ENCODE measurements at places on chromosomes 5 and 9.

- DNase-seq = no peak
Observed at GRCh38 chr5:176384366-176384930, 4.0 kb downstream of the NOP16 start.

DNA sequence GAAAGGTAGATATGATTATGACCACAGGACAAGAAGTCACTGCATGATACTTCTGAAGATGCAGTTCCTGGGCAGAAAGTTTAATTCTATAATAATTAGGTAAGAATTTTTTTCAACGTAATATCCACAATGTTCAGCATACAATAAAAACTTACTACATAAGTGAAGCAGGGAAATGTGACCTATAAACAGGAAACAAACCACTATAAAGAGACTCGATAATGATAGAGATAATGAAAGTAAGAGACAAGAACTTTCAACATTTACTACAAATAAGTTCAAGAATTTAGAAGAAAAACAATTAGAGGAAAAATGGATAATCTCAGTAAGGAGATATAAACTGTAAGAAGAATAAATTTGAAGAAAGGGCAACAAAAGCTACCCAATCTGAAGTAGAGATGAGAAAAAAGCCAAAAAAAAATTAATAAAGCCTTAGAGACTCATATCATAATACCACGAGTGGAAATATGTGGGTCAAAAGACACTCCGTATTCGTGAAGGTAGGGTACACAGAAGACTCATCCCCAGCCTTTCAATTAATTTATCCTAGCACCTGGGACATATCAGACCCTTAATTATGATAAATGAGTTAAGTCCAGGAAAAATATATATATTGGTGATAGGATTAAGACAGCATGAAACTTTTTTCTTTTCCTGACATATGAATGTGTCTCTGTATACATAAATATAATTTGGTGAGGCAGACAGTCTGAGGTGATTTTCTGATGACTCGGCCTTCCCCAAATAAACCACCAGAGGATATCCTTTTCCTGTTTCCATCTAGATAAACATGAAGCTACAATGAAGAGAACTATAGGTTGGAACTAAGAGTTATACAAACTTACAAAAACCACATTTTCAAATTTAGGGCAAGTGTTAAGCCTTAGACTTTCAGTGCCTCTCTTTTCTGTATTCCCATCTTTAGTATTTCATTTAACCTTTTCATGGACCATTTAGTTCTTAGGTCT lies 120.4 kb downstream of the RAPGEF6 start:
- no peak for DNase-seq

- DNase-seq = no peak
Observed at GRCh38 chr9:134381671-134382516, 55.6 kb downstream of the RXRA start.

GRCh38 chr9:124257844-124258606 lies at the start of gene NEK6:
TSS of gene NEK6 (plus strand) at chr9:124257949. CDS start at chr9:124301965, 44,016 bp downstream.
- DNase-seq = no peak

DNA sequence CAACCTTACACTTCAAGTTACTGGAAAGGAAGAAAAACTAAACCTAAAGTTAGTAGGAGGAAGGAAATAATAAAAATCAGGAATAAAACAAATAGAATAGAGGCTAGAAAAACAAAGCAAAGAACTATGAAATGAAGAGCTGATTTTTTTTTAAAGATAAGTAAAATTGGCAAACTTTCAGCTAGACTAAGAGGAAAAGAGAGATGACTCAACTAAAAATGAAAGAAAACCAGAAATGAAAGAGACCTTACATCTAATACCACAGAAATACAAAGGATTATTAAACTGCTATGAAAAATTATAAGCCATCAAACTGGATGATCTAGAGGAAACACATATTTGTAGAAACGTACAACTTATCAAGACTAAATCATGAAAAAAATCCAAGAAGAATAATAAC lies 60.0 kb downstream of the PRRC1 start:
- no peak for DNase-seq

DNA sequence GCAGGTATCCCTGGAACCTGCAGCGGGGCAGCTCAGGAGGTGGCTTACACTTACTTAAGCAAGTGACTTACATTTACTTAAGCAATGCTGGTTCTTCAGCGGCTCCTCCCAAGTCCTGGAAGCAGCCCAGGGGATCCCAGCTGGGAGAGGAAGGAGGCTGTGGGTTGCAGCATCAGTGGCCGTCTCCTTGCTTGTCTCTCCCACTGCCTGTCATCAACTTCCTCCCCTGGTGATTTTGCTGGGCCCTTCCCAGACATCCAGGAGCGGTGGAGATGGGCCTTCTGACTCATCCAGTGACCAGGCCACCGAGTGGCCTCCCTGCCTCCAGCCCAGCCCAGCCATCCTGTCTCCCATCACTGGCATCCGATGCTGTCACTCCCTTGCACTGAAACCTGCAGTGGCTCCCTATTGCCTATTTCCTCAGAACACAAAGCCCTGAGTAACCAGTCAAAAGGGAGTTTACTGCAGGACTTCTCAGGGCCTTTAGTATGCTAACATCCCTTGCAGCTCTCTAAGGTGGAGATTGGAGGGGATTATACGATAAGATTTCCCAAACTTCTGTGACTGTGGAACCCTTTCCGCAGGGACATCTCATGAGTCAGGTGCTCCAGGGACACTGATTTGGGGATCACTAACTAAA lies 155.9 kb upstream of the PHYKPL start:
- no peak for DNase-seq

DNA sequence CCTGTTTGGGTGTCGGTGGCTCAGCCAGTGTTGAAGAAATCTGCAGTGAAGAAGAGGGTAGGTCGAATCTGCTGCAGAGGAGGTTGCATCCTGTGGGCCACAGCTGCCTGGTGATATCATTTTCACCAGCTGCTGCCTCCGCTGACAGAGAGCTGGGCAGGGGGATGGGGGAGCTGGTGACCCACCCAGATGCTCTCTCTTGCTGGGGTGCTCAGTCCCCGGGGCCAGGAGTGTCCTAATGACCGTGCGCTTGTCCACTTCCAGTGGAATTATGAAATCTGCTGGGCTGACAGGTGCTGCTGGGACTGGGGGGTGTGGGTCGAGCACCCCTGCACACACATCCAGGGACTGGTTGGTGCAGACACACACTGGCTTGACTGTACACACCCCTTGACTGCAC lies 83.2 kb upstream of the IRX4 start:
- DNase-seq = no peak

GRCh38 chr5:67051164-67051563 lies 145.4 kb downstream of the CD180 start:
- no peak for DNase-seq

GRCh38 chr5:178235588-178235974 lies 3.0 kb upstream of the PHYKPL start:
- DNase-seq = no peak

DNA sequence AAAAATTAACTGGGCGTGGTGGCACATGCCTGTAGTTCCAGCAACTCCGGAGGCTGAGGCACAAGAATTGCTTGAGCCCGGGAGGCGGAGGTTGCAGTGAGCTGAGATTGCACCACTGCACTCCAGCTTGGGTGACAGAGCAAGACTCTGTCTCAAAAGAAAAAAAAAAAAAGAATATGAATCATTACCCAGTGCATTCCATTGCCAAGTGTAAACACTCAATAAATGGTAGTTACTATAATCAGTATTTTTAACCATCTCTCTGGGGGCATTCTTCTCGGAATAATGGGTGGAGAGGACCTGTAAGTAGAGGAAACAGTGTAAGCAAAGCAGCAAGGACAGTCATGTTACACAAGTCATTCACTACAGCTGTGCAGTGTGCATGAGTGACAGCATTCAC lies 13.8 kb upstream of the RANBP17 start:
- DNase-seq = no peak

GRCh38 chr5:14141764-14142163 lies 1.4 kb upstream of the TRIO start:
- no peak for DNase-seq

DNA sequence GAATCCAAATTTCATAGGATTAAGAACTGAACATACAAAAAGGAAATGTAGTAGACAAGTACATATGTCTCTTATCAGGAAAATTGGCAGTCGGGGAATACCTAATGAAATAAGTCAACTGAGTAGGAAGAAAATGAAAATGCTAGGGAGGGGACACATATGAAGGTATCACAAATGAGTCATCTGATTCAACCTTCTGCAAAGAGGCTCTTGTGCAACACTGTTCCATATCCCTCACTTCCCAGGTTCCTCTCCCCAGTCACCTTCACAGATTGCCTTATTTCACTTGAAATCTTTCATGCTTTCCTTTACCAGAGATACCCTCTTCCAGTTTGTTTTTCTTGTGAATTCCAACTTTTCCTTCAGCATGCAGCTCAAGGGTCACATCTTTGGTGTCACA lies 139.0 kb downstream of the RFX3 start:
- DNase-seq = no peak

DNA sequence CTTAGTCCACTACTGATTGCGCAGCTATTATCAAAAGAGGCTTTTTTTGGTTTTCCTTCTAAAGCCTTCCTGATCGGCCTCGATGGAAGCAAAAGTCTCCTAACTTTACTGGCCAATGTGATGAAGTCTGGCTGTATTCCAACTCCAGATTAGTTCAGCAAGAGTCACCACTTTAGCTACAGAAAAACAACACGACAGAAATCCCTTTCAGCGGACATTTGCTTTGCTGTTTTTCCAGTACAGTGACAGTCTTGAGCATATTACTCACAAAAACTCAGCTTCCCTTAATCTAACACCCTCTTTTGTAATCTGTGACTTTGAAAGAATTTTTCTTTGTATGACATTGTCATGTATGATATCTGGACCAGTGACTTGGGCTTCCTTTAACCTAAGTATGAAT lies 95.7 kb downstream of the HOMER1 start:
- no peak for DNase-seq

GRCh38 chr5:97534166-97534565 lies 351.1 kb upstream of the RIOK2 start:
- peak; percentile 2 for DNase-seq

DNA sequence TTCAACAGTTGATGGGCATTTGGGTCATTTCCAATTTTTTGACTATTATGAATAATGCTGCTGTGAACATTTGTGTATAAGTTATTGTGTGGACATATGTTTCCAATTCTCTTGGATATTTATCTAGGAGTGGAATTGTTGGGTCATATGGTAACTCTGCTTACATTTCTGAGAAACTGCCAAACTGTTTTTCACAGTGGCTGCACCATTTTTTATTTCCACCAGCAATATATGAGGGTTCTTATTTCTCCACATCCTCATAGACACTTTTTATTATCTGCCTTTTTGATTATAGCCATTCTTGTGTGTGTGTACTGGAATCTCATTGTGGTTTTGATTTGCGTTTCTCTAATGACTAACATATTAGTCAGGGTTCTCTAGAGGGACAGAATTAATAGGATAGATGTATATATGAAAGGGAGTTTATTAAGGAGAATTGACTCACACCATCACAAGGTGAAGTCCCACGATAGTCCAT lies 14.7 kb upstream of the MED27 start:
- DNase-seq = no peak

DNA sequence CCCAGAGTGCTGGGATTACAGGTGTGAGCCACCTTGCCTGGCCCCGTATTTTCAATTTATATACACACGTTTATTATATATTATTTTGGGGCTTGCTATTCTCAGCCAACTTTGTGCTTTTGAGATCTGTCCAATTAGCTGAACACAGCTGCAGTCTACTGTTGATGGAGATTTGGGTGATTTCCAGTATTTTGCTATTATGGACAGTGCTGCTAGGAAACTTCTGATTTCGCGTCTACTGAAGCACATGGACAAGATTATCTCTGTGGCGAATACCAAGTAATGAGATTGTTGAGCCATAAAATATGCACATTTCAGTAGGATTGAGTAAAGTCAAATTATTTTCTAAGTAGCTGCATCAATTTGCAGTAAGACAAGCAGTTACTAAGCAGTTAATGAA lies 1731.2 kb upstream of the CDH6 start:
- no peak for DNase-seq

GRCh38 chr5:128376577-128376976 lies 161.5 kb downstream of the FBN2 start:
- no peak for DNase-seq

- peak; percentile 72 for DNase-seq
Observed at GRCh38 chr5:96807075-96807654, 580 bp downstream of the ERAP1 start.

GRCh38 chr9:131723632-131724031 lies 16.2 kb downstream of the RAPGEF1 start:
- peak; percentile 3 for DNase-seq

GRCh38 chr5:57346328-57346727 lies 136.3 kb downstream of the ACTBL2 start:
- DNase-seq = no peak

DNA sequence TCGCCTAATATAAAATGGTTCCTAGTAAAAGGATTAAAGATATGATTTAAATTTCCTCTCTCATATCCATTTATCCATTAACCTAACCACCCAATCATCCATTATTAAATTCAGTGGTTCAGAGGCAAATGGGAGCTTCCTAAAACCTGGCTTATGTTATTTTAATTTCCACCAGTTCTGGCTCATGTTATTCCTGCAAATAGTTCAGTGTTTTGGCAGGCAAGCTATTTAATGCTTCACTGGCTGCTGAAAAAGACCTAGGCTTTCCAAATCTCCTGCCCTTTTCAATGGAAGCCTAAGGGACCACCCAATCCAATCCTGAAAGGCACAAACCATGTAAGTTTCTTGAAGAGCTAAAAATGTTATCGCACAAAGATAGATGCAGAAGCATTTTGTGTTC lies 52.3 kb downstream of the POC5 start:
- DNase-seq = no peak

GRCh38 chr5:117792476-117792875 lies 1195.9 kb downstream of the DTWD2 start:
- no peak for DNase-seq

DNA sequence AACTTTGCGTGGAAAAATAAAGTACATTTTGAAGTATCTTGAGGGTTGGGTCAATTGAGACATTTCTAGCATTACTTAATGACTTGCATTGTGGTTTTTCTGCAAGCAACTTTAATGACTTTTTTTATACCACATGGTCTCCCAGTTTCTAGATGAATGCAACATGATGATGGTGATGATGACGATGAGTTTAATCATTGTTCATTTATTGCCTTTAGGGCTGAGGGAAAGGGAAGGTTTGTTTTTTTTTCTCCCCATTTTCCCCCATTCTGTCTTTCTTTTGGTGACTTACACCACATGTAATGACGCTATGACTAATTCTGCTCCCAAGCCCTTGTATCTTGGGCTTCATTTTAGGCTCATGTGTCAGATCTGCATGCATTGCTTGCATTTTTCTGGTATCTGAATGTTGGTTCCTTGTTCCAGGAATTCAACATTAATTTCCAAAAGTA lies 57.7 kb upstream of the NXNL2 start:
- DNase-seq = no peak

GRCh38 chr9:96245399-96245798 lies 56.6 kb downstream of the HSD17B3 start:
- DNase-seq = no peak

DNA sequence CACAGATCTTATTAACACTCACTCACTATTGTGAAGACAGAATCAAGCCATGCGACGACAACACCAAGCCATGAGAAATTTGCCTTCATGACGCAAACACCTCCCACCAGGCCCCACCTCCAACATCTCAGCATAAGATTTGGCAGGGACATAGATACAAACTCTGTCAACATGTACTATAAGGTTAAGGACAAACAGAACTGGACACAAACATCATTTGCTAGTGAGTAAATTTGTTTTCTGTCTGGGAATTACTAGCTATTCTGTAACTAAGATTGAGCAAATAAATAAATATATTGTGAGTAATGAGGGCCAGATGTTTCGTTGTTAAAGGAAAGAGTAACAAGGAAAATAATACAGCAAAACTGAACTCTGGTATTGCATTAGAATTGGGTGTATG lies 15.7 kb upstream of the KCNN2 start:
- no peak for DNase-seq

GRCh38 chr9:126695701-126696400 lies 82.1 kb downstream of the LMX1B start:
- DNase-seq = no peak
